ENCODE measurements at places on chromosomes 2 and 18. TPM values are rescaled to one million over a fixed set of nuclear protein-coding genes. Genes with fewer than 3 reads are reported as not detected.

- H3K4me1 ChIP-seq = no peaks in the 10 kb centered on the region
- H3K27me3 ChIP-seq = no peaks in the 10 kb centered on the region
- DNase-seq = no peak
Observed at GRCh38 chr2:197993830-197994229, 189.4 kb downstream of the PLCL1 start.

DNA sequence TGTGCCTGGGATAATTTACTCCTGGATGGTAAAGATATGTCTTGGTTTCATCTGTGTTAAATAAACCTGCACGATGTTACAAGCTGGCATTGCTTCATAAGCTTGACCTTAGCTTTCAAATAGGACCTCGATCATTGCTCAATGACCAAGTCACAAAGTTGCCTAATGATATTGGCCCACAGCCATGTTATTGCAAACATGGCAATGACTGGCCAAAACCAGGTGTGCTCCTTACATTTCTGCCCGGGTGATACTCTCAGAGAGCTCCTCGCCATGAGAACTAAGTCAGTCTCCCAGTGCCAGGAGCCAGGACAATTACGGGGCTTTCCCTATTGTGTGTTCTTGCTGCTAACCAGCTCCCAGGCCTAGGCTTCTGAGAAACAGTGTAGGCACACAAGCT lies 72.5 kb upstream of the CYP1B1 start:
- DNase-seq = no peak
- H3K27ac ChIP-seq = peak overlapping the region; percentile 7
- H3K36me3 ChIP-seq = no peaks in the 10 kb centered on the region
- no peak overlapping the region for H3K4me3 ChIP-seq
- H3K4me1 ChIP-seq = peaks cover 10% of the 10 kb centered on the region
- H3K27me3 ChIP-seq = no peaks in the 10 kb centered on the region

DNA sequence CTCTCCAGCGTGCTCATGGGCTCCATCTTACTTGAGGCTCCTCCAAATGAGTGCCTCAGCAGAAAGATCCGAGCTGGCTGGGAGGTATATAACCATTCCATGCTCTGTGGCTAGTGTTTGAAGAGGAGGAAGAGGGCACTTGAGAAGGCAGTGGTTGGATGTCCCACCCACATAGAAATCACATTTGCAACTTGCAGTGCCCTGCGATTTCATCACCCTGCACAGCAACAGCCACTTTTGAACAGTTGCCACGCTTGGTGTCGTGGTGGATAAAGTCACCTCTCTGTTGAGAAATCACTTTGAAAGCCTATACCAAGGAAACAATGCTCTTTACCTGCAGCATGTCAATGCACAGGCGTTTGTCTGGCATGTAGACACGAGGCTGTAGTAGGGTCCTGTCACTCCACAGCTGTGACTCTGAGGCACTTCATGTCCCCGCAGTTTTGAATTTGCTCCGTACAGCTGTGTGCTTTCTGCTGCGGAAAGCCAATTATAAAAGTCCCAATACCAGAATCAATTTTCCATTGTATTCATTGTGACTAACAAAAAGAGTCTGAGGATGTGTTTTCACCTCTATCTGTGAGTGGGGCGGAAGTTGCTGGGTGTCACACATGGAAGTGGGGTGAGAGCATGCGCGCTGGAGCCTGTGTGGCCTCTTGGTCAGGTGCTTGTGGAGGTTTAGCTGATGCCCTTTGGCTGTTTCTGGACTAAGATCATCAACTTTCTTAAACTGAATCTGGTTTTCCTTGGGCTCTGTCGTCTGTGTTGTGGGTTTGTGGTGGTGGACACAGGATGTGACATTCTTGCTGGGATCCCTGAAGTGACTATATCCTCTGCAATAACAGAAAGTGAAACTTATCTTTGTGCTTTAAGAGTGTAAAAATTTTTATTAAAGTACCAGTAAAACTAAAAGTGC lies 2.8 kb downstream of the CNDP2 start:
- DNase-seq = no peak
- no peaks in the 10 kb centered on the region for H3K4me1 ChIP-seq
- H3K36me3 ChIP-seq = no peaks in the 10 kb centered on the region
- no peak overlapping the region for H3K4me3 ChIP-seq

- H3K36me3 ChIP-seq = no peaks in the 10 kb centered on the region
- H3K27ac ChIP-seq = no peak overlapping the region
- H3K4me3 ChIP-seq = no peak overlapping the region
Observed at GRCh38 chr18:56511996-56512395, 126.4 kb downstream of the TXNL1 start.

- H3K4me1 ChIP-seq = no peaks in the 10 kb centered on the region
- no peak for DNase-seq
- H3K27ac ChIP-seq = no peak overlapping the region
Observed at GRCh38 chr18:77608807-77609206, 359.2 kb downstream of the GALR1 start.

STON1 gene
- 66.8 TPM for total RNA-seq

ATL2 gene
- total RNA-seq = 404 TPM

- DNase-seq = no peak
- H3K27me3 ChIP-seq = no peaks in the 10 kb centered on the region
- no peak overlapping the region for H3K4me3 ChIP-seq
Observed at GRCh38 chr2:40499437-40499836, 47.5 kb upstream of the SLC8A1 start.

All from uterus (tissue), 4 donors.